ENCODE measurements at places on chromosomes 6 and 20.

- peak; percentile 50 for DNase-seq
These were observed 248.5 kb downstream of the BTBD9 start for GRCh38 chr6:38391206-38391605.

GRCh38 chr20:4544765-4545164, 176.9 kb upstream of the PRND start:
- DNase-seq = peak; percentile 64

- DNase-seq = no peak
These were observed 487.7 kb upstream of the HS3ST5 start for GRCh38 chr6:114830515-114830914.

GRCh38 chr20:38108986-38109541, 56.0 kb downstream of the TGM2 start:
- DNase-seq = peak; percentile 93

GRCh38 chr20:39298571-39299506, 336.7 kb downstream of the DHX35 start:
- DNase-seq = no peak

DNA sequence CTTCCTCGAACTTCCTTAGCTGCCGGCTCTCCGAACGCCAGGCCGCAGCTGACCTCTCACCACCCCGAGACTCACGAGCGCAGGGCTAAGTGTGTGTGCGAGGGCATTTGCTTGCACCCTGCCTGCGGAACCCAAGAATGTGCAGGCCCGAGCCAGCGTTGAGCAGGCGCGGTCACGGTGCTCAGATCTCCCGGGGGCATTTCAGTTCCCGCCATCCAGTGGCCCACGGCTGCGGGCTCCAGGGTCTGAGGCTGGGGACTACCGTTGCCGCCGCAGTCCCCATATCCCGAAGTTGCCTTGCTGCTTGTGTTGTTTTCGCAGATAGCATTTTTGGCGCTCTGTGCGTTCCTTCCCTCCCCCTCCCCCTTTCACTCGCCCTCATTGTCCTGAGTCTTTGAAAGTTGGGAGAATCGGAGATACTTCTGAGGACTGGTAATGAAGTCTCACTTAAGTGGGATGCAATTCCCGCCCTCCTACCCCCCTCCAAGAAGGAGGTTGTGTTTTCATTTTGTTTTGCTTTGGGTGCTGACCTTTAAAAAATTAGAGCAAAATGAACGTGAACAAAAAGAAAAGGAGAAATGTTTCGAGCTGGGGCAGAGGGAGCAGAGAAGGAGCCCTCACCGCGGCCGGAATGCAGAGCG, 1.7 kb downstream of the NR2E1 start:
- no peak for DNase-seq

- DNase-seq = no peak
These were observed 45.8 kb downstream of the SOX4 start for GRCh38 chr6:21639316-21639715.

- no peak for DNase-seq
These were observed 172.2 kb downstream of the TFAP2B start for GRCh38 chr6:50990750-50991446.

DNA sequence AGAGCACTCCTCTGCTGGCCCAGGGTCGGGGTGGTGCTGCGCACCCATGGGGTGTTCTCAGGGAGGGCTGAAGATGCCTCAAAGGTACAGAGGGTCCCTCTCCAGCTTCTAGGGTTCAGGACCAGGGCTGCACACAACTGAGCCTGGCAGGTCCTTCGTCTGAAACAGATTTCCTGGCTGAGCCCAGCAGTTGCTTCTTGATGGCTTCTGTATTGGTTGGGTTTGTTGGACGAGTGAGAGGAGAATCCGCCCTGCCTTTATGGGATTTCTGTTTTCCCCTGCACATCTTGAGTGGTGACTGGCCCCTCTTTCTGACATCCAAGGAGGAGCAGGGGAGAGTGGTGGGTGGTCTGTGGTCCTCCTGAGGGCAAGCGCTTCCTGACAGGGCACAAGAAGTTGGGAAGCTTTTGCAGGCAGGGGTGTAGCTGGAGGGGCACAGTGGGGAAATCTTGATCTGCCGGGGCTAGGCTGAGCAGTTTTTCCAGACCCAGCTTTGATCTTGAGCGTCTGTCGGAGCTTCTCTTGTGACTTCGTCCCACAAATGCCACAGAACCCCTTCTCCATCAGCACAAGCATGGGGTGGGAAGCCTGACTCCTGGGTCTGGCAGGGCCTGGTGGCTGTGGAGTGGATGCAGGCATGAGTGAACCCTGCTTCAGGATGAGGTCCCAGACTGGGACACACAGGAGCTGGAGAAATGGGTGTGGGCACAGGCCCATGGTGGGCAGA, 116.5 kb downstream of the SYNDIG1 start:
- no peak for DNase-seq

DNA sequence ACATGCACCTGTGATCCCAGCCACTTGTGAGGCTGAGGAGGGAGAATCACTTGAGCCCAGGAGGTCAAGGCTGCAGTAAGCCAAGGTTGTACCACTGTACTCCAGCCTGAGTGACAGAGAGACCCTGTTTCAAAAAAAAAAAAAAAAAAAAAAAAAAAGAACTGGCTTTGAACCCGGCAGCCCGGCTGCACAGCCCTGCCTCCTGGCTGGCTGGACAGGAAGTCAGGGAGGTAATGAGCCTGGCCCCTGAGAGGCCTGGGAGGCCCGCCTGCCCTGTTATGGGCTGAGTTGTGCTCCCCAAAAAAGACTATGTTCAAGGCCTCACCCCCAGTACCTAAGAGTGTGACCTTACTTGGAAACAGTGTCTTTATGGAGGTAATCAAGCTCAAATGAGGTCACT, 65.6 kb downstream of the ABHD12 start:
- no peak for DNase-seq

DNA sequence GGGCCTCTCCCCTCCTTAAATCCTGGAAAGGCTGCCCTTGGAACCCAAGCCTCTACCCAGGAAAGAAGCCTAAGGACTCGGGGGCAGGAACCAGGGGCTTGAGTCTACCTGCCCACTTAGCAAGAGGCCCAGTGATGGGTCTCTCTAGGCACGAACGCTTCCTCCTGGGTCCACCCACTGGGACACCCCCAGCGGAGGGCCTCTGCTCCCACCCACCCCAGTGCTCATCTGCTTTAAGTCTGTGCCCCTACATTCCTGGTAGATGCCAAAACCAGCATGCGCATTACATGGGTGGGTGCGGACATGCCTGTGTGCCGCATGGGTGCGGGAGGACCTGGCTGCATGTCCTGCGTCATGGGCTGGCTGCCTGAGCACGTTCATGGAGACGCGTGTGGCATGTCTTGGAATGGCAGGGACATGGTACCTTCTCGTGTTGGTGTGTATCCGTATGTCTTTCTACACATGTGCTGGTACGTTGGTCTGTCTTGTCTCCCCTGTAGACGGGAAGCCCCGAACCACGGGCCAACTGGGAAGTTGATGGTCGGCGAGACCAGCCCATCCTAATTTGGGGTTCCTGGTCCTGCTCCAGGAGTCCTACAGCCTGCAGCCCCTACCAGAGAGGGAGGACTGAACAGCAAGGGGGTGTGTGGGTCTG, 29.3 kb downstream of the SNPH start:
- DNase-seq = no peak

DNA sequence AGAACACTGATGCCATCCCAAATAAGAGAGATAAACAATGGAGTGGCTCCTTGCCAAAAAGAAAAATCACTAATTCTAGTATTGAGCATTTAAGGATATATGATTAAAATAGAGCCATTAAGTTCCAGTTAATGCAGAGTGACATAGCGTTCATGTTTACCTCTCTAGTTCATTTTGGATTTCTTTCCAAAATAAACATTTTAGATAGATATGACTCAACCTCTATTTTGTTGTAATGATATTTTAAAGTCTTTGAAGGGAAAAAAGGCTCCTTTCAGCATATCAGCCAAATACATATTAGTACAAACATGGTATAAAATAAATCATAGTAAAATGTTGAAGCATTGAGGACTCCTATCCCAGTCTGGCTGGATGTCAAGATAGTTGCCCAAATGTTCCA, 33.4 kb downstream of the RWDD2A start:
- no peak for DNase-seq

- peak; percentile 10 for DNase-seq
These were observed 34.8 kb downstream of the WRNIP1 start for GRCh38 chr6:2799936-2800527.

- no peak for DNase-seq
These were observed 37.3 kb downstream of the NTSR1 start for GRCh38 chr20:62745952-62746288.

DNA sequence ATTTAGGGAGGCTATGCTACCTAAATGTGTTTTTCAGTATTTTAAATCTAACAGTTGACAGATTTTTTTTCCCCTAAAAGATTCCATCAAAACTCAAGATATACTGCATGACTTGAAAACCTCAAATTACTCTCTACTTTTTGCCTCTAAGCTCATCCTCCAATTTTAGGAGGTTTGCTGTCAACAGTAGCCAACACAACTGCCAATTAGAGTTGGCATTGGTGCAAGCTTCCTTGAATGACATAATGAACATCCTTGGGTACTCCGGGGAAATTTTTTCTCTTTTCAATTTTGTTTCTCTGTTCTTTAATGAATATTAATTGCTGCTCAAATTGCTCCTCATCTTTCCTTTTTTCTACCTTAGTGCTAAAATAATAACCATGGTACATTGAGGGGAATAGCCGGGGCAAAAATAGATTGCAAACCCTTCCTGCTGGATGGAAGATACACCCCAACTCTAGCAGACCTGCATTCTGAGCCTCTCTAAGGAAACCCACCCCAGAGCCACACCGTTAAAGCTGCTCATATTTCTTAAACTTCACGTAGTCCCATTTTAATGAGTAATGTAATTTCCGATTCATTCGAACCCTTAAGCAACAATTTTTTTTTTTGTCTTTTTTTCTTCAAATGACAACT, 34.3 kb downstream of the SLC22A23 start:
- no peak for DNase-seq

GRCh38 chr6:137226697-137227096, 7.5 kb upstream of the IFNGR1 start:
- no peak for DNase-seq

DNA sequence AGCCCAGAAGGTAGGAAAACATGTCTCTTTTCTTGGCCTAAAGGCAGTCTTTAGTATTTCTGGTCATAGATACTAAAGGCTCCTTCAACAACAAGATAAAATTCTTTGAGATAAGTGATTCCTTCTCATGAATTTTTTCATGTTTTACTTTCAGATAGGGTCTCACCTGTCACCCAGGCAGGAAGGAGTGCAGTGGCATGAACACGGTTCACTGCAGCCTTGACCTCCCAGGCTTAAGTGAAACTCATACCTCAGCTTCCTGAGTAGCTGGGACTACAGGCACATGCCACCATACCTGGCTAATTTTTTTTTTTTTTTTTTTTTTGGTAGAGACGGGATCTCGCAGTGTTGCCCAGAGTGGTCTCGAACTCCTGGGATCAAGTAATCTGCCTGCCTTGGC, 9.1 kb downstream of the PNLDC1 start:
- no peak for DNase-seq

GRCh38 chr6:127460465-127460864, 1.3 kb upstream of the KIAA0408 start:
- no peak for DNase-seq

DNA sequence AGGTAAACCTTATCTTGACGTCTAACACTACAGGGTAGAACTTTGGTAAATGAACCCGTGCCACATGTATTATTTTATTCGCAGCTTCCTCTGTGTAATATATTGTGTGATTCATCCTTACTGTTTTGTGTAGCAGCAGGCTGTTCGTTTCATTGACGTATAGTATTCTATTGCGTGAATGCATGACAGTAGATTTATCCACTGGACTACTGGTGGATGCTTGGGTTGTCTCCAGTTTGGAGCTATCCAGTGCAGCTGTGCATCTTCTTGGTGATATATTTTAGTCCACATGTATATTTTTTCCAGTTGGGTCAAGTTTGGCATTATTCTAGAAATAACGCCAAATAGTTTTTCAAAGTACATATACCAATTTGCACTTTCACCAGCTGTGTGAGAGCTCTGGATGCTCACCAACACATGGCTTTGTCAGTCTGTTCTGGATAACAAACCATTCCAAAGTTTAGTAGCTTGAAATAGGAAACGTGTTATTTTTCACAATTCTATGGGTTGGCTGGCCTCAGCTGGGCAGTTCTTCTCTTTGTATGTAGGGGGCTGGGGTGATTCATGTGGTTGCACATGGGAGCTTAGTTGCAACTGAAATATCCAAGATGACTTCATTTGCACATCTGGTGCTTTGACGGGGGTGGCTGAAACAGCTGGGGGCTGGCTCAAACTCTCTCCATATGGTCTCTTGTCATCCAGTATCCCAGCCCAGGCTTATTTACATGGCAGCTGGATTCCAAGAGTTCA, 9.3 kb downstream of the ECT2L start:
- peak; percentile 38 for DNase-seq

GRCh38 chr6:127857051-127857637, 43.7 kb downstream of the THEMIS start:
- no peak for DNase-seq

GRCh38 chr20:3766422-3767109, 987 bp downstream of the ADISSP start:
- no peak for DNase-seq

DNA sequence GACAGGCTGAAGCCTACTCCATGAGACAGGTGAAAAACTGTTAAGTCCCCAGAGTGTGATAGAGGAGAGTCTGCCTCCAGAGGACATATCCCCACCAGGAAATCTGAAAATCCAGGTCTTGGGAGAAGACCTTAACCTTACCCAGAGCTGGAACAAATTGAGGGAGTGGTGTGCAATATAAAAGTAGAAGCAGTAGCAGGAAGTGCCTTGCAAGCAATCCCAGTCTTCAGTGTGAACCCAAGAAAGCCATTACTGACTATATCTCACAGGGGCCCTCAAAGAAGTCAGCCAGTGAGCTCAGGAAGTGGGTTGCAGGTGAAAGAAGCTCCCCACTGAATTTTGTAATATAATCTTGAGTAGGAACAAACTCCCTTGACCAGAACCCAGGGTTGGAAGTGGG, 41.9 kb upstream of the PKIB start:
- no peak for DNase-seq

GRCh38 chr20:33162753-33163152, 5.2 kb upstream of the BPIFA2 start:
- no peak for DNase-seq

GRCh38 chr6:160871320-160871719, 120.2 kb upstream of the MAP3K4 start:
- DNase-seq = no peak

GRCh38 chr6:82257088-82257774, 9.7 kb upstream of the IBTK start:
- DNase-seq = no peak

DNA sequence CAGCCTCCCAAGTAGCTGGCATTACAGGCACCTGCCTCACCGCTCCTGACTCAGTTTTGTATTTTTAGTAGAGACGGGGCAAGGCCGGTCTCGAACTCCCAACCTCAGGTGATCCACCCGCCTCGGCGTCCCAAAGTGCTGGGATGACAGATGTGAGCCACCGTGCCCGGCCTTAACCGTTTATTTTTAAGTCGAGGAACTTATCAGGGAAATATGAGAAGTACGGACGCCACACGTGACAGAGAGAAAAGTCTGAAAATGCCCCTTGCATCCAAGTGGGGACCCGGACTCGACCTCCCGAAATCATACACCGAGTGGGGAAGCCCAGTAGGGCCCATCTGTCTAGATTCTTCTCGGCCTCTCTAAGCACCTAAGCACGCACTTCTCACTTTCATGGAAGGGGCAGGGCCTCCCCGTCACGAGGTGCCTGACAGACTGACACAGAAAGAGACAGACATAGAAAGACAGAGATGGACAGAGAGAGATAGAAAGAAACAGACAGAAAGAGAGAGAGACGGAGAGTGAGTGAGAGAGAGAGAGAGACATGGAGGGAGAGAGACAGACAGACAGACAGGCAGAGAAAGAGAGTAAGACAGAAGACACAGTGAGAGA, 756.5 kb upstream of the DEFB115 start:
- no peak for DNase-seq

- no peak for DNase-seq
These were observed 124.8 kb downstream of the CD164 start for GRCh38 chr6:109257494-109257893.

GRCh38 chr6:130035211-130035610, 16.8 kb downstream of the L3MBTL3 start:
- peak; percentile 27 for DNase-seq
